Activated naive CD8-positive, alpha-beta T cell treated with anti-CD3 and anti-CD28 coated beads, Interleukin-2, amount 50 U/mL, for 16 hours (primary cell): ENCODE measurements at places on chromosomes 6 and 20.

GRCh38 chr6:67768972-67769371, 866.1 kb upstream of the ADGRB3 start:
- no peak for DNase-seq

DNA sequence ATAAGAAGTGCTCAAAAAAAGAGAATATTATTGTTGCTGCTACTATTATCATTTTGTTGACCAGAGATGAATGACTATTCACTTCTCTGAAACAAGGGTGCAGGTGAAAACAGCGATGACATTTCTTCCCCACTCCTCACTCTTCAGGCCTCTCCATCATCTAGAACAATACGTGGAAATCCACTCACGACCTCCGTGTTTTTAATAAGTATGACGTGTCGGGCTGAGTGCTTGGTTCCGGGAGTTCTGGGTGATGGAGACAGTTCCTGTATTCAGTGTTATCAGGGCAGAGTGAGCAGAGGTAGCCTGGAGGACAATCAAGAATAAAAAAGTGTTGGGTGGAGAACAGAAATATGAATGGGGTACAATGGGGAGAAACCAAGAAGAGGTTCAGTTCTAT, 130.0 kb upstream of the ZNF217 start:
- no peak for DNase-seq

- DNase-seq = no peak
Measured at GRCh38 chr6:16741112-16742016, 19.9 kb downstream of the ATXN1 start.

DNA sequence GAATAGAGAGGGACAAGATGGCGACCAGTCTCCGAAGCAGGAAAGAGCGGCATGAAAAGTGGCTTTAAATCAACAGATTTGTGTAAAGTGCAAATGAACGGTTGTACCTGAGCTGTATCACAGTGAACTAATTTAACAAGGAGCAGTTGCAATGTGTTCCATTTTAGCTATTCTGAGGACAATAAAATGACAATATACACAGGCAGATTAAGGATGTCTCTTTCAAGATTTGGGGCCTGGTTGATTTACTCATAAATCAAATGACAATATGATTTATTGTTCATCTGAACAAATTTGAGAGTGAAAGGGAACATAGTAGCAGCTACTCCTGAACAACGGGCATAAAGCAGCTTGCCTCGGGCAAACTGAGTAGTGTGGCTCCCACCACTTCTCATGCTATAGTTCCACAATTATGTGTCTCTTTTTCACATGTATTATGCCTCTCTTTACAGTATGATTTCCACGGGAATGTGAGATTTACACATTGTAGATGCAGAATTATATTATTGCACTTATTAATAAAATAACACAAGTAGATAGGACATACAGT, 204.1 kb upstream of the AGPAT4 start:
- DNase-seq = no peak

GRCh38 chr6:49676671-49677281, 36.6 kb downstream of the CRISP2 start:
- DNase-seq = no peak

GRCh38 chr20:25378884-25379733, 11.5 kb downstream of the ABHD12 start:
- no peak for DNase-seq
